ENCODE measurements at places on chromosomes 5 and 9.

- DNase-seq: no peak
Measured at GRCh38 chr5:54673523-54674225, 156.1 kb downstream of the SNX18 start.

DNA sequence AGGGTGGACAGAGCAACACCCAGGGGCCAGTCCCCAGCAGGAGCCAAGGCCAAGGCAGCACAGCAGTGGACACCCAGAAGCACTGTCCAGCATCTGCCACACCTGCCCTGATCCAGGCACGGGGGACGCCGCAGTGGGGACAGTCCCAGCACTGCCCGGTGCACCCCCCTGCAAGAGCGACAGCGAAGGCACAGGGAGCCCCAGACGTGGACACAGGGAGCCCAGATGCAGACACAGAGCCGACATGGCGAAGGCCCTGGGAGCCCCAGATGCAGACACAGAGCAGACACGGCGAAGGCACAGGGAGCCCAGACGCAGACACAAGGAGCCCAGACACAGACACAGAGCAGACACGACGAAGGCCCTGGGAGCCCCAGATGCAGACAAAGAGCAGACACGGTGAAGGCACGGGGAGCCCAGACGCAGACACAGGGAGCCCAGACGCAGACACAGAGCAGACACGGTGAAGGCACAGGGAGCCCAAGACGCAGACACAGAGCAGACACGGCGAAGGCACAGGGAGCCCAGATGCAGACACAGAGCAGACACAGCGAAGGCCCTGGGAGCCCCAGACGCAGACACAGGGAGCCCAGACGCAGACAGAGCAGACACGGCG is 4.3 kb downstream of the ANAPC2 start:
- DNase-seq: no peak

GRCh38 chr5:56259002-56259511 is 25.9 kb upstream of the ANKRD55 start:
- peak; percentile 99 for DNase-seq

DNA sequence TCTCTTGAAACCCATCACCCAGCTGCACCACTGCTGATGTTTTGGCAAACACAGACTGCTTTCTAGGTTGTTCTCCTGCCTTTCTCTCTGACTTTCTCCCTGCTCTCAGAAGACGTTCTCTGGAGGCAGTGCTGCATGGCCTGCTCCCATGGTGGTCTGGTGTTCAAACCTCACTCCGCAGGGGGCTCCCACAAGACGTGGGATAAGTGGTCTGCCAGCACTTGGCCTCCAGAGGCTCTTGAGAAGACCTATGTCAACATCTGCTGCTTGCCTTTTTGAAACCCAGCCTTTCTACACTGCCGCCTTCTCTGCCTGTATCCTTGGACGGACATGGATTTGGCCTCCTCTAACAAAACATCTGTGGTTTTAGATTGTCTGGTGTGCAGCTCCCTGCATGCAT is 16.6 kb downstream of the USP20 start:
- DNase-seq: no peak

DNA sequence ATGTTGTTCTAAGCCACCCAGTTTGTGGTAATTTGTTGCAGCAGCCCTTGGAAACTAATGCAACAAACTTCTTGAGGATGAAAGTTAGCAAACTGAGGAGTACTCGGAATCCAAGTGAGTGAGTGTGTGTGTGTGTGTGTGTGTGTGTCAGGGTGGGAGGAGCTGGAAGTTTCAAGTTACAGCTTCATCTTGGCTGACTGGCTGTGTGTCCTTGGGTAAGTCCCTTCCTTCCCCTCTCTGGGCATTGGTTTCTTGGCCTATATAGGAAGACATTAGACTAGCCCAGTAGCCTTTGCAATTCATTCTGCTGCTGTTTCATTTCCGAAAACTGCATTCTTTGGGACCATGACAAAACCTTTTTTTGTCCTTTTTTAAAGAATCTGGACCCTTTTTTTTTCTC is 157.2 kb downstream of the MELK start:
- DNase-seq: peak; percentile 4

GRCh38 chr5:11390291-11390767 is 513.9 kb downstream of the CTNND2 start:
- peak; percentile 88 for DNase-seq

- no peak for DNase-seq
Measured at GRCh38 chr5:24065779-24066178, 558.4 kb downstream of the PRDM9 start.

DNA sequence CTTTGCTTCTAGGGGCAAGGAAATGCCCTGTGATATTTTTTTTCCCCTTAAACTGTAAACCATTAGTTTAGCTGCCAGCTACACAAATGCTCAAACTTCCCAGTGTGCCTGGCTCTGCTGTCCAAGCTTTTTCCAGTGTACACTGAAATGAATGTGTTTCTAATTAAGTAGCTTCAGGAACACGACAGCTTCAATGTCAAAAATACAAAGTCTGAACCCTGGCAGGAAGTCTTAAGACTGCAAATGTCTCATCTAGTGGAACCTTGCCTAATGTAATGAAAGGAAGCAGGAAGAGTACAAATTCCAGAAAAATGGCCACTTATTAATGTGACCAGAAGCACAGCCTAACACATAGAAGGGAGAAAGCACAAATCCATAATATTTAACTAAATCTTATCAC is 255.2 kb downstream of the CRB2 start:
- peak; percentile 64 for DNase-seq

DNA sequence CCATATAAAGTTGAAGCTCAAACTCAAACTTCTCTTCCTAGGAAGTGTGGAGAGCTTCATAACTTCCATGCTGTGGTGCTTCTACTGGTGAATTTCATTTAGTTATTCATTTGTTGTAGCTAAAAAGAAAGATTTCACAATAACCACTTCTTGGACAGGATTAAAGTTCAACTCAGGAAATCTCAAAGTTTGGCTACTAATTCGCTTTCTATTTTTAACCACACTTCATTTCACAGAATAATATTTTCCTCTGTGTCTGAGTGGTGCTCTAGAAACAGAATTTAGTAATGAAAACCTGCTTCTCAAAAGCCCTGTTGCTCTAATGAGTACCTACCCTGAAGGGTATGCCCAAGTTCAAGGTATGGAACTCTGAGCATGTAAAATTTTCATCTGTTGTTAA is 73.9 kb downstream of the ACTBL2 start:
- DNase-seq: peak; percentile 17

DNA sequence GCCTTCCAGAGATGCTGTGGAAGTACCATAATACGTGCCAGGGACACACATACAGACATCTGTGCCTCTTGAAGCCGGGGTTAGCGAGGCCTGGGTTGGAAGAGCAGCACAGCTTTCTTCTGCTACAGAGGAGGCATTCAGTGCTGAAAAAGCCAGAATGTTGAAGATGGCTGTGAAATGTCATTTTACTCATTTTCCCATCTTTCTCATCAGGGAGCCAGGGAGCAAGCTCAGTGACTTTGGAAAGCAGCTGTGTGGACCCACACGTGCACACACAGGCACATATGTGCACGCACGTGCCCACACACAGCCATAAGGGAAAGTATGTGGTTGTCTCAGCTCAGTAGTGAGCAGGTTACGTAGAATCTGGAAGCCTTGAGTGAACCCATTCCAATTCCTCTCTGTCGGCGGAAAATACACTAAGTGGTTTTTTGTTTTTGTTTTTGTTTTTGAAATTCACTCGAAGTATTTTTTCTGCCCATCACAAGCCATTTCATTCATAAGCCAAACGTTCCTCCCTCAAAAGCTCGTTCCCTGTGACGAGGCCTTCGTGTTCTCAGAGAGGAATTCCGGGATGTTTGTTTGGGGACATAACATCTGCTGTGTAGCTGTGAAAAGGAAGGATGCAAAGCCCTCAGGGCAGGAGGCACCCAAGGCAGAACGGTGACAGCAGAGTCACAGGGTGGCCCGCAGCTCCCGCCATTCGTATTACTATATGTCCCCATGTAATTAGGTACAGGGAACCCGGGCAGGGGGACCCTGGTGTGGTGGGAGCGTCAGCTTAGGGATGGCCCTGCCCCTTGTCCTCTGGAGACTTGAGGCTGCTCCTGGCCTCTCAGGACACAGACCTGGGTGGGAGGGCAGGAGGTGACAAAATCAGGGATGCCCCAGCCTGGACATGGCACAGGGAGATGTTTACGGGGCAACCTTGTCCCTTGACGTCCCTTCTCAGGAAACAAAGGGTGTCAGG is 29.0 kb upstream of the ANKRD33B start:
- no peak for DNase-seq

DNA sequence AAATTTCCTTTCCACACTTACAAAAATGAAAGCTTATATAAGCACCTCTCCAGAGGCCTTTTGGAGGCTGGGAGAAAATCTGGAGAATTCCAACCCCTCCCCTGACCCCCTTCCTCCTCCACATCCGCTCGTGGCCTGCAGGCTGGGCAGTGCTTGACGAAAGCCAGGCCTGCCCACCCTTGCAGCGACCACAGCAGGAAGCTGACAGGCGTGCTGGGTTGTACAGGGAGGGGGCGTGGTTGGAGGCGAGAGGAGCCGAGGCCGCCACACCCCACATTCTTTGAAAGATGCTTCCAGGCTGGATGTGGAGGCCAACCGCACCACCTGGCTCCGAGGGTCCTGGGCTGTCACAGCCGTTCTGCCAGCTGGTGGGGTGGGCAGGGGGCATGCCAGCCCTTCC is 47.8 kb upstream of the IER5L start:
- peak; percentile 94 for DNase-seq

DNA sequence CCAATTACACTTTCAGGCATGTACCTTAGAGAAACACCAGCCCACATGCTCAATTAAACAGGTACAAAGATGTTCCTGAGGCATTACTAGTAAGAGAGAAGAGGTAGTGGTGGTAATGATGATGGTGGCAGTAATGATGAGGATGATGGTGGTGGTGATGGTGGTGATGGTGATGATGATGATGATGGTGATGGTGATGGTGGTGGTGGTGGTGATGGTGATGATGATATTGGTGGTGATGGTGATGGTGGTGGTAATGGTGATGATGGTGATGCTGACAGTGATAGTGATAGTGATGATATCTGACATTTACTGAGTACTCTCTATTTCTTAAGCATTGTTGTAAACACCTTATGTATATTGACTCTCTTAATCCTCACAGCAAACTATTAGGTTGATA is 318.4 kb downstream of the NSG2 start:
- no peak for DNase-seq

GRCh38 chr5:56175021-56175420 is 58.1 kb downstream of the ANKRD55 start:
- DNase-seq: no peak

DNA sequence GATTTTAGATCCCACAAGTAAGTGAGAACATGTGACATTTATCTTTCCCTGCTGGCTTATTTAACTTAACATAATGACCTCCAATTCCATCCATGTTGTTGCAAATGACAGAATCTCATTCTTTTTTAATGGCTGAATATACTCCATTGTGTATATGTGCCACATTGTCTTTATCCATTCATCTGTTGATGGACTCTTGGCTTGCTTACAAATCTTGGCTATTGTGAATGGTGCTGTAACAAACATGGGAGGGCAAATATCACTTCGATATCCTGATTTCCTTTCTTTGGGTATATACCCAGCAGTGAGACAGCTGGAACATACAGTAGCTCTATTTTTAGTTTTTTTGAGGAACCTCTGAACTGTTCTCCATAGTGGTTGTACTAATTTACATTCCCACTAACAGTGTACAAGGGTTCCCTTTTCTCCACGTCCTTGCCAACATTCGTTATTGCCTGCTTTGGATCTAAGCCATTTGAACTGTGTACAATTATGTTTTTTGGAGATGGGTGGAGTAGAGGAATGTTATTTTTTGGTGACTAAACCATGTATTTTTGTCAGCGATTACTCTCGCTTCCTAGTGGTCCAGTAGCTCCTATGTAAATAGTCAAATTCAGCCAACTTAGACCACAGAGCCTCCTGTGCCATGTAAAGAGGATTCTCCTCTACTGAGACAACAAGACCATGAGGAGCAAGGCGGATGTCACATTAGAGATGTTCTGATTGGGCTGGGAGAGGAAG is 60.6 kb downstream of the TNFSF15 start:
- DNase-seq: peak; percentile 83

DNA sequence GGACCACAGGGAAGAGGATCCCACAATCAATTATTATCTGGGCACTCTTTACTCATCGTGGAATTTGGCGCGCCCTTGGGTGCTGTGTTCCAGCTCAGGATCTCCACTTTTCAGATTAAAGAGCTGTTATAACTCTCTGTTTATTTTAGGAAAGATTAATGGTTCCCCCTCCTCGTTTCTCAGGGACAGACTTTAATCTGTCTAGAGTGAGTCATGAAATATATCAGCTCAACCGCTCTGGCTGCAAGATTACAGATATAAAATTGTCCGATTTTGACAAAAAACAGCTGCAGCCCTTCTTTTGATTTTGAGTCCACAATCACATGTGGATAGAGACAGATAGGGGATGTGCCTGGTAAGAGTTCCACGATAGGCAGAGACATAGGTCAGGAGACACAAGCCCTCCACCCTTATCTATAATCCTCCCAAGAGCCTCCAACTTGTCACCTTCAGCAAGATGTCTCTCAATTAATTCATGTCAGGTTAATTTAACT is 77.6 kb upstream of the ANKRD55 start:
- DNase-seq: no peak

GRCh38 chr5:37875051-37875787 is 35.4 kb upstream of the GDNF start:
- peak; percentile 92 for DNase-seq

GRCh38 chr5:103941596-103941995 is 379.0 kb upstream of the NUDT12 start:
- DNase-seq: no peak

GRCh38 chr5:118392491-118392890 is 595.9 kb downstream of the DTWD2 start:
- no peak for DNase-seq

- DNase-seq: no peak
Measured at GRCh38 chr9:5518937-5519319, 8.6 kb downstream of the PDCD1LG2 start.

GRCh38 chr5:71455427-71456361 is at the start of gene BDP1:
BDP1 (plus strand) TSS chr5:71455651; CDS start chr5:71455878, 227 bp downstream.
- DNase-seq: peak; percentile 94

DNA sequence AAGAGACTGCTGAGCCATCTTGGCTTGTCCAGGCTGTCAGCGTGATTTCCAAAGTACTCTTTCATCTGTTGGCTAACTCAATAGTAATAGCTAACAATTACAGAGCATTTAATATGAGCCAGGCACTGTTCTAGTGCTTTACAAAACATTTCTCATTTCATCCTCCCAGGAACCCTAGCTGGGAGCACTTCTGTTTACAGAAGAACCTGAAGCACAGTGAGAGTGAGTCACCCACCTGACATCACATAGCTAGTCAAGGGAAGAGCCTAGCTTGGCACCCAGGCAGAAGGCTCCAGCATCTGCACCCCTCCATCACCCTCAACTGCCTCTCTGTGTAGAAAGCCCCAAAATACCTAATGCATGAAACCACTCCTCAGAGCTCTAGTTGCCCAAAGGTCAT is 57.5 kb upstream of the IQGAP2 start:
- DNase-seq: no peak

DNA sequence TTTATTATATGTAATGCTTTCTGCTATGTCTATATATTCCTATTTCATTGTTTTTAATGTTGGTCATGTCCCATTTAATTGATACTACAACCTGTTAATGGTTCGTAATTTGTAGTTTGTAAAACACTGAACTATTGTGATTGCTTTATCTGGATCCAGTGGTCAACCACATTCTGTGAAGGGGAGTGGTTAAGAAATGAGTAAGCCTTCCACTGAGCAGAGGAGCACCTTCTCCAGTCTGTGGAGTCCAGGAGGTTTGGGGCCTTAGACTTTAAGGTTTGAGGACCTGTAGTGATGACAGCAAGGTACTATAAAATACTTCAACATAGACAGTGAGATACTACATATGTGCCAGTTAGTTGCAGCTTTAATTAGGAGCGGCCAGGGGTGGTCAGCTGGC is 67.7 kb upstream of the RAD23B start:
- DNase-seq: peak; percentile 9

GRCh38 chr9:106953174-106953573 is 90.2 kb downstream of the ZNF462 start:
- peak; percentile 19 for DNase-seq
